ENCODE measurements at places on chromosomes 5 and 9. TPM values are rescaled to one million over a fixed set of nuclear protein-coding genes. Genes with fewer than 3 reads are reported as not detected.
A peak's percentile ranks its signal among the peaks of the same experiment; 100 is the strongest.

Gene GAPT
- total RNA-seq, result 0.39 TPM

Gene RANBP3L
- total RNA-seq, result 1.7 TPM

Gene ESM1
- total RNA-seq, result not detected

Gene RAD17
- total RNA-seq, result 21.2 TPM

Gene GLT6D1
- not detected for total RNA-seq

Gene TEX48
- total RNA-seq, result not detected

Gene SMIM33
- not detected for total RNA-seq

Gene MEIKIN
- total RNA-seq, result not detected

Gene PCDHB9
- 0.88 TPM for total RNA-seq

Gene FYB1
- 1.9 TPM for total RNA-seq

Gene BHMT
- not detected for total RNA-seq

Gene PPP3R2
- total RNA-seq, result not detected

DNA sequence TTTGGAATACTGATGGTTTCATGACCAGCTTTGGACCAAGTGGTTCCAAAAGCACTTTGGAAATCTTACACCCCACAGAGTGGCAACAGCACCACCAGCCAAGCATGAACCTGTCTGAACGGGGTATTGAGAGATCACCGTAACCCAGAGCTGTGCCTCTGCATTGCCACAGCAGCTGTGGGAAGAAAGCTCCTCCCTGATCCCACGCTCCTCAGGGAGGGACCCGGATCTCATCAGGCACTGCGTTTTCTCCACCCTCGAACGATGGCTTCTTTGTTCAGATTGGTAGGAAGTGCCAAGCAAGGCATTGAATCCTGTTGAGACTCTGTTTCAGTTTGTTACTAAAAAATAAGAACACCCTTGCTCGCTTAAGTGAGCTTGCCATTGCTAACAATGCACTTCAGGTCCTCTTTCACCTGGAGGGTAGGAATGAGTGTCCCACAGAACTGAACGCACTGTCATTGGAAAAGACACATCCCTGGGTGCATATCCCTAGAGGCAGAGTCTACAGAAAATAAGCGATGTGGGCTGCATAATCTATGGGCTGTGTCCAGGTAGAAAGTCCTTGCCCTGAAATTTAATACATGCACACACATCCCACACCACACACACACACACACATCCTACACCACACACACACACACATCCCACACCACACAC is 118.0 kb upstream of the ICE1 start:
- no peak for DNase-seq

- no peak for DNase-seq
Measured at GRCh38 chr9:100440071-100440470, 13.1 kb downstream of the MSANTD3 start.

- no peak for DNase-seq
Measured at GRCh38 chr5:138364576-138364975, 12.1 kb downstream of the KDM3B start.

DNA sequence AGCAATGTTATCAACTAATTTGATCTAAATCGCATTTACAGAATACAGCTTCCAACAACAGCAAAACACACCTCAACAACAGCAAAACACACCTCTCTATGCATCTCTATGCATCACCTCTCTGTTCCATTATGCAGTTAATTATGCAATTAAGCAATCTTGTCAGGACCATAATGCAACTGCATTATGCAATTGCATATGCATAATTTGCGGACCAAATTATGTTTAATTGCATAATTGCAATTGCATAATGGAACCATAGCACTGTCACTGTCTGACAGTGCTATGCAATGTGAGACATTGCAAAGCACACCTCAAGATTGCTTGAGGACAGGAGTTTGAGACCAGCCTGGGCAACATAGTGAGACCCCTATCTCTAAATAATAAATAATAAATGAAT is 80.4 kb upstream of the PRSS3 start:
- no peak for DNase-seq

DNA sequence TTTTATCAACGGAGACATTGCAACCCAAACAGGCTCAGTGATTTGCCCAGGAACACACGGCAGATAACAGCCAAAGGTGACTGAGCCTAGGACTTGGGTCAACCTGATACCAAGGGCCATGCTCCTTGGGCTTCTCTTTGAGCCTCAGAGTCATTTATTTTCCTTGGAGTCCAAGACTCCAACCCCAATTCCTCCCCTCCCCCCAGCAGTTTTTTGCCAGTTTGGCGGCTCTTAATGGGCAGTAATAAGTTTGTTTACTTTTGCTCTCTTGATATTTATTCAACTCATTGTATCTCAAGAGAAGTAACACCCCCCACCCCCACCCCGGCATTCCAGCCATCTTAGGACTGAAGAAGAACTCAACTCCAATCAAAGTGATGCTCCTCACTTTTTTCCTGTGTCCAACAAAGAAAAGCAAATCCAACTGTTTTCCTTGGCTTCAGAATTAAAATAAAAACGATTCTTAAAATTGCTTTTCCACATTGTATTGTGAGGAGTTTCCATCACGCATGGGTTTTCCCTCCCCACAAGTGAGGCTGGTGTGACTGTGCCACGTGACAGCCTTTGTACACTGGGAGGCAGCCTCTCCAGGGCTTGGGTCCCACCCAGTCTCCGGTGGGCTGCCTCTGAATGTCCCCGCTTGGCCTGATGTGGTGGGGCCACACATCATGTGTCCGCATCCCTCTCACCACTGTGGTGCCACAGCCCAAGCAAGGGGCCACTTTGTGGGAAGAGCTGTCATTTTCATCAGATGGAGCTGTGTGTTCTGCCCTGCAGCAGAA is 9.1 kb downstream of the ANGPTL2 start:
- no peak for DNase-seq

DNA sequence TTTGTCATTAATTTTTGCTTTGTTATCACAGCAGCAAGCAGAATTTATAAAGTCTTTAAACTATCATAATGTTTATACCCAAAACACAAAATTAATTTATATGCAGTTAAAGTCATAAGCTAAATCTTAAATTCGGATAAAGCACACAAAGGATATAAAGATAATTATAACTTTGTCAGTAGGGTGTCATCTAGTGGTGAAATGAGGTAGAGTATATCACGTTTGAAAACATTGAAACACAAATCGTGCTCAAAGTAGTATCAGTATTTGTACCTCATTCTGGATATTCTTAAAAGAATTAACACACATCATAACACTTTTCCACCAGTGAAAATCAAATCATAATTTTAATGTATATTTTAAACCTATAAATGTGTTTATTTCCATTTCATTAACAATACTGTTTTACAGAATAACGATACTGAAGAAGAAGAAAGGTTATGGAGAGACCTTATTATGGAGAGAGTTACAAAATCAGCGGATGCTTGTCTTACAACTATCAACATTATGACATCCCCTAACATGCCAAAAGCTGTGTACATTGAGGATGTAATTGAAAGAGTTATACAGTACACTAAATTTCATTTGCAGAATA is 129.5 kb downstream of the NIPBL start:
- DNase-seq, result no peak

GRCh38 chr9:124381170-124381945 is 33.9 kb downstream of the PSMB7 start:
- no peak for DNase-seq

GRCh38 chr9:94645901-94646300 is 6.6 kb upstream of the FBP1 start:
- DNase-seq, result no peak

DNA sequence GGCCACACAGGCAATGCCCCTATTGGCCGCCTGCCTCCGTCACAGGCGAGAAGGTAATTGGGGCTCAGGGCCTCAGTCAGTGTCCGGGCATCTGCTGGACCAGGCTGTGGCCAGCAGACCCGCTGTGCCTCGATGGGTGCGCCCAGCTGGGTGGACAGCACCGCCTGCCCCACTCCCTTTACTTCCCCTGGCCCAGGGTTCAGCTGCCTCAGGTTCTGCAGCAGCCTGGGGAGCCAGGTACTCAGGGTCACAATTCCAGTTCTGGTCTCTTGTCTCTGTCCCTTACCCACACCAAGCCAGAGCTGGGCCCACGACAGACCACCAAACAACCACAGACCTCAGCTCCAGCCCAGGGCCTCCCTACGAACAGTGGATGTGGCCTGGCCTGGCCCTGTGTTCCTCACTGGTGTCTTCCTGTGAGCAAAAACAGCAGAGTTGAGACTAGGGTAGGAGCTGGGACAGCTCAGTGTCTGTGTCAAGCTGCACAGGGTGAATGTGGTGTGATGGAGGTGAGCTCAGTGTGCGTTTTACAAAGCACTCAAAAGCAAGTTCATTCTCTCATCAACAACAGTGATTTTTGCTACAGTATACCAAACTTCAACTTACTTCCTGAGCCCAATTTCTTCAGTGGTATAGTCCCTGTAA is 33.4 kb upstream of the SUSD3 start:
- DNase-seq, result no peak

DNA sequence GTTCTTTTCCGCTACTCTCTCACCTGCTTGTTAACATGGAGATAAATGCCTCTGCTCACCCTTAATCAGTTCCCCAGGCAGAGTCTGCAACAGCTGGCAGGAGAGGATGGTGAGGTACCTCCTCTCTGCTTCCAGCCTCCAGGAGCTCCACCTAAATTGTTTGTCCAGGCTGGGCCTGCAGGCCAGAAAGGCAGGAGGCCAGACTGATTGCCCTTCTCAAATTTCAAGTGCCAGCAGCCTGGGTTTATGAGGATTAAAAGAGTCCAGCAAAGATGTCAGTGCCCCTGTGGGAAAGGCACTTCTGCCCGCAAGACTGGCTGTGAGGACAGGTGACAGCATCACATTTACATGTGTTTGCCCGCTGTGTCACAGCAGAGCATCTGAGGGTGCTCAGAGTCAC is 19.8 kb downstream of the CORO2A start:
- DNase-seq, result no peak

- DNase-seq, result peak; percentile 94
Measured at GRCh38 chr5:55897905-55898304, 46.7 kb downstream of the IL31RA start.

- no peak for DNase-seq
Measured at GRCh38 chr5:93294199-93294598, 286.8 kb downstream of the NR2F1-AS1 start.

- DNase-seq, result no peak
Measured at GRCh38 chr5:138025285-138025684, 7.6 kb downstream of the FAM13B start.

- no peak for DNase-seq
Measured at GRCh38 chr5:139426203-139426885, 13.0 kb downstream of the DNAJC18 start.

DNA sequence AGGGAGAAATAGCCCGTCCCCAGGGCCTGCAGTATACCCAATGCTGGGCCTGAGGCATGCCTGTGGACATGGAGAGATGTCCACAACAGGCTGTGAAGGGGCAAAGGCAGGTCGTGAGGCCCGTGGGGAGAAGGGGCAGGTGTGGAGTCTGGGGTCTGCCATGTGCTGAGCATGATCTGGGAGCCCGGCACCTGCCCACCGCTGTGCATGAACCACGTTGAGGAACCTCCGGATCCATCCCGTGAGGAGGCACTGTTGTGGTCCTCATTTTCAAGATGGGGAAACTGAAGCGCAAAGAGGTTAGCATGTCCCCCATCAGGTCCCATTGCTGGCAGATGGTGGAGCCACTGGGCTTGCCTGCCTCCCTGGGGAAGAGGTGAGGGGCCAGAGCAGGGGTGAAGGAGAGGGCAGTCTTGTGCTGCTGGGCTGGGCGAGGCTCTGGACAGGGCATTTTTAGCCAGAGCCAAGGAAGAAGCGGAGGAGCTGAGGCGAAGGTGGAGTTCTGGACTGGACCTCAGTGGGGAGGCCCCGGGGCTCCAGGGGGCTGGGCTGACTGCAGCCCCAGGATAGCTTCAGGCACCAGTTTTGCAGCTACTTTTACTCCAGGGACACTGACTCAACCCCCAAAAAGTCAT is 46.5 kb downstream of the LRSAM1 start:
- DNase-seq, result no peak

DNA sequence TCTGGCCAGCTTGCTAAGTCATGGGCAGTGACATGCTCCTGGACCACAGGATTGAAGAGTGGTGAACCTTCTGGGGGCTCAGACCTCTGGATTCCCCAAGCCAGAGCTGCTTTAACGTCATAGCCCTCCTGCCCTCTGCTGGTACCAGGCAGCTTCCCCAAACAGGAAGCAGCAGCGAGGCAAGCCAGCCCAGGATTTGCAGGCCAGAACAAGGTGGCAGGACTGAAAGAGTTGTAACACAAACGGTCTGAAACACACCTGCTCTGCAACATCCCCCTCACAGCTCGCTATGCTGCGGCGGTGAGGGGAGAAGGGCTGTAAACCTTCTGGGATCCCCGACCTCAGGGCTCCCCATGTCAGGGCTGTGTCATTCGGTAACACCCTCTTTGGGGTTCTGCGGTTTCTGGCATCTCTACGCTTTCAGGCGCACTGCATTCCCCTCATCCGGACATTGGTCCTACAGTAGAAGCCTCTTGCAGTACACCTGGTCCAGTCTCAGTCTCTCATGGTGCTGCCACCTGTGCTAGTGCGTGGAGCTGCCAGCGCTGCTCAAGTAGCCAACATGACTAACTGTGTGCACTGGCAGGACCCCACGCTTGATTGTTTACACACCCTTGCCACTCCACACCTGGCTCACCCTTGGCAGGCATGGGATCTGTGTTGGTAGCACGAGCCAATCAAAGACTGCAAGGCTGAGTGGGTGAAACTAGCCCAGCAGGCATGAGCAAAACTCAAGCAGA is 893.3 kb downstream of the PTPRD start:
- DNase-seq, result no peak

- DNase-seq, result no peak
Measured at GRCh38 chr5:42719034-42719433, 37.6 kb upstream of the CCDC152 start.

DNA sequence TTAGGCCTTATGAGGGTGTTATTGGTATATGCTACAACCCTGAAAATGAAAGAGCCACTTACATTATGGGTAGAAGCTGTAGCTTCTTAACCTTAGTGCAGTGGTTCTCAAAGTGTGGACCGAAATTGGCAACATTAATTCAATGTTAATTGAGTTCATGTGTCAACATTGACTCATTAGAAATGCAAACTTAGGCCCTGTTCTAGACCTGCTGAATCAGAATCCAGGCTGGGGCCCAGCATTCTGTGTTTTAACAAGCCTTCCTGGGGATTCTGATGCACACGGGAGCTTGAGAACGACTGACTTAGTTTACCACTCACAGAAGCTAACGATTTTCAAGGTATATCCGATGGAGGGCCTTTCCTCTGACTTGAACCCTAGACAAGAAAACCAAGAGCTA is 7.3 kb downstream of the VLDLR start:
- DNase-seq, result no peak

DNA sequence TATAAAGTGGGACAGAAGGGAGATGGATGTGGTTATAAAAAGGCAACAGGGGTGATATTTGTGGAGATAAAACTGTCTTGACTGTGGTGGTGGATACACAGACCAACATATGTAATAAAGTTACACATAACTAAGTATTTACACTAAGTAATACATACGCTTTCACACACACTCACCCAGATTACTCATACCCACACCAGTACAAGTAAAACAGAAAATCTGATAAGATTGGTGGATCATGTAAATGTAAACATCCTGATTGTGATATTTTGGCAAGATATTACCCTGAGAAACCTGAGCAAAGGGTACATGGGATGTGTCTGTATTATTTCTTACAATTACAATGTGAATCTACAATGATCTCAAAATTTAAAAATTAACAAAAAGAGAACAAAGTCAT is 53.3 kb upstream of the SLIT3 start:
- no peak for DNase-seq

GRCh38 chr9:121122246-121123032 is 47.7 kb downstream of the CNTRL start:
- DNase-seq, result no peak
